ENCODE measurements at places on chromosomes 2 and 18. TPM values are rescaled to one million over a fixed set of nuclear protein-coding genes. Genes with fewer than 3 reads are reported as not detected.

- peak overlapping the region; percentile 94 for H3K4me3 ChIP-seq
- no peaks in the 10 kb centered on the region for H3K36me3 ChIP-seq
- peak overlapping the region; percentile 97 for H3K27ac ChIP-seq
- H3K4me1 ChIP-seq = no peaks in the 10 kb centered on the region
- no peak for DNase-seq
Observed at GRCh38 chr2:208265371-208265800, 669 bp upstream of the PIKFYVE start.

- no peak overlapping the region for H3K27ac ChIP-seq
- no peaks in the 10 kb centered on the region for H3K36me3 ChIP-seq
- no peak for DNase-seq
- no peak overlapping the region for H3K4me3 ChIP-seq
Observed at GRCh38 chr2:233490831-233491230, 75.8 kb downstream of the USP40 start.

DNA sequence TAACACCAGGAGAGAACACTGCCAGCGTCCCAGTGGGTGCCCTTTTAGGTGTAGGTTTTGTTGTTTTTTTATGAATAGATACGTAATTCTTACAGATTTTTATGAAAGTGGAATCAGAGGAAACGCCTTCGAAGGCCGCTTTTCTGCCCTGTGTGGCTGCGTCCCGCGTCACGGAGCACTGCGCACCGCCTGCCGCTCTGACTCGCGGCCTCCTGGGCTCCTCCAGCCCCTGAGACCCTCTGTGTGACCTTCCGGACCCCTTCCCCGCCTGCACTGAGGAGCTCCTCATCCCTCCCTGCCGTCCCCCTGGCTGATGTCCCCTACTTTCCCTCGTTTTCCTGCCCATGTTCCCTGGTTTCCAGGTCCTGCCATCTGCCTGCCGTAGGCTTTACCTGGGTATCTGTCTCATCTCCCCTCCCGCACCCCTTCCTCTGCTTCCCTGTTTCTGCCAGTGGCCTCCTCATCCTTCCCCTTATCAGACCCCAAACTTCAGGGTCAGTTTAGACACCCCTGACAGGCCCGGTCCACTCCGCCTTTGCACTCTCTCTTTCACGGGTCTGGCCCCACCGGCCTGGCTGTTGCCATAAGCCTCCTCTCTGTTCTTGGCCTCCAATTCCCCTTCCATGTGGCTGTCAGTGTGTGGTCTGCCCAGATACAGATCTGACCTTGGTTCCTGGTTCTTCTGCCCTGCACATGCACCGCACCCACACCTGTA is 32.7 kb downstream of the PDIA6 start:
- H3K36me3 ChIP-seq = no peaks in the 10 kb centered on the region
- H3K27ac ChIP-seq = no peak overlapping the region
- H3K4me1 ChIP-seq = no peaks in the 10 kb centered on the region
- no peak overlapping the region for H3K4me3 ChIP-seq

DNA sequence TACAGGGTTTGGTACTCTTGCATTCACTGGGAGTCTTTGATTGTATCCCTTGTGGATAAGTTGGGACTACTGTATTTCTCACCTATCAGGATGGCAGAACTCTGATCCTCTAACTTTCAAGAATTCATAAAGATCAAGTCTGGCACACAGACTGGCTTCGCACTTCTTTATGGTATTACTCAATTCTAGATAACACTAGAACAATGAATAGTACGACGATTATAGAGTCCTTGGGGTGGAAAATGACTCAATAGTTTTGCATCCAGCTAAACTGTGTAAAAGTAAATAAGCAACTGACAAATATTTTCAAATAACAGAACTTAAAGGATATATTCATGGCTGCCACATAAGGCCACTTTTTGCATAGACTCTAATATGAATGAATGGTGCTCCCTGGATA is 103.4 kb upstream of the MEX3C start:
- no peaks in the 10 kb centered on the region for H3K27me3 ChIP-seq
- no peaks in the 10 kb centered on the region for H3K4me1 ChIP-seq
- DNase-seq = no peak
- no peak overlapping the region for H3K4me3 ChIP-seq
- no peak overlapping the region for H3K27ac ChIP-seq
- no peaks in the 10 kb centered on the region for H3K36me3 ChIP-seq

GRCh38 chr2:104429639-104430358 is 424.1 kb upstream of the POU3F3 start:
- H3K27me3 ChIP-seq = no peaks in the 10 kb centered on the region
- H3K27ac ChIP-seq = no peak overlapping the region
- H3K4me3 ChIP-seq = no peak overlapping the region

DNA sequence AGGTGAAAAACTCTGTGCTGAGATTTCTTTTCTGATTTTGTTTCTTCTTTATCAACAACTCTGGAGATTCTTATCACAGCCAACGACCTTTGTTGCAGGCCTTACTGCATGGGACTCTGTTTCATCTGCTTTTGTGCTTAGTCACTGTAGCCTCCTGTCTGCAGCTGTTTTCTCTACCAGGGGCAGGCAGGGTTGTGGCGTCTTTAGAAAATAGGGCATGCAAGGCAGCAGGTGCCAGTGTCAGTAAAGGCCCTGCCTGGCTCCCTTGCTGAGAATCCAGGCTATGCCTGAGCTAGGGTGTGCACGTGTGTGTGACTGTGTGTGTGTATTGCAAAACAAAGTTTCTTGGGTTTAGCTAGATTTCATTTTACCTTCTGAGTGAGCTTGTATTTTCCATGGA is 14.6 kb upstream of the SLC9A2 start:
- no peak overlapping the region for H3K27ac ChIP-seq
- H3K4me1 ChIP-seq = no peaks in the 10 kb centered on the region
- DNase-seq = no peak

DNA sequence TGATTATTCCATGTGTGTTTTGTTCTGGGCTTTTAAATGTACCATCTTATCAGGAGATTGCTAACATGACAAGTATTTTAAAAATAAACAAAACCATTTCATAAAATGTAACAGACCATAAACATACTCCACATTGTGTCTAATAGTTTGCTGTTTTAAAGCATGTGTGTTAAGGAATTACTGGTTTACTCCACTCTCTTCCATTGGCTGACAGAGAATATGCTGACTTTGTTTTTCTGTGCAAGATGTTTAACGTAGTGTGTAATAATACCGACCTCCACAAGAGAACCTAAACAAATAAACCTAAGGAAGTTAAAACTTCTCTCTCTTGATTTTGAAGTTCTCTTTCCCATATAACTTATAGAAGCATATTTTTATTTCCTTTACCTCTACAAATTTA is 17.0 kb upstream of the TMEM18 start:
- no peaks in the 10 kb centered on the region for H3K27me3 ChIP-seq
- no peak for DNase-seq
- H3K27ac ChIP-seq = no peak overlapping the region
- H3K4me3 ChIP-seq = no peak overlapping the region
- no peaks in the 10 kb centered on the region for H3K36me3 ChIP-seq

DNA sequence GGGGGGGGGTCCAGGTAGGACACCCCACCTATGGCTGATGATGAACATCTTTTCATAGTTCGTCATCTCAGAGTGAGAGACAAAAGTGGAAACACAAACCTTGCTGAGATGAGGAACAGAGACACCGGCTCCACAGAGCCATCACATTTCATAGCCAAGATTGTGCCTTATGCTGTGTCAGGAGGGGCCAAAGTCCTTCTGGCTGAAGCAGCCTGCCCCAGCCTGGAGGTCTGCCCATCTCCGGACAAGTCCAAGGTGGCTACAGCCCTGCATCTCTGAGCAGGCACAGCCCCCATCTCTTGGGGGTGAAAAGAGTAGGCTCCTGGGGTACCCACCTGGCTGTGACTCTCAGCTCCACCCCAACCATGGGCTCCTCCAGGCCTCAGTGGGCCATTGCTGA is 70.3 kb downstream of the ZBTB7C start:
- H3K4me3 ChIP-seq = no peak overlapping the region
- no peak overlapping the region for H3K27ac ChIP-seq
- no peaks in the 10 kb centered on the region for H3K36me3 ChIP-seq
- H3K27me3 ChIP-seq = no peaks in the 10 kb centered on the region

GRCh38 chr18:67783196-67783946 is 266.9 kb upstream of the DSEL start:
- no peak for DNase-seq
- no peaks in the 10 kb centered on the region for H3K27me3 ChIP-seq
- no peaks in the 10 kb centered on the region for H3K4me1 ChIP-seq
- no peak overlapping the region for H3K27ac ChIP-seq
- no peak overlapping the region for H3K4me3 ChIP-seq
- H3K36me3 ChIP-seq = no peaks in the 10 kb centered on the region

Gene DOK6
- total RNA-seq = 1.3 TPM

Gene SERPINB10
- not detected for total RNA-seq
